Fibroblast of the aortic adventitia (primary cell): ENCODE measurements at places on chromosomes 5 and 9. TPM values are rescaled to one million over a fixed set of nuclear protein-coding genes. Genes with fewer than 3 reads are reported as not detected.

The GALNT12 gene
- 24.9 and 138 TPM in 2 replicates for total RNA-seq

The ANKRD31 gene
- 0.16 and 0.18 TPM in 2 replicates for total RNA-seq

The LMNB1 gene
- total RNA-seq, result 39.2 and 52.7 TPM in 2 replicates

The CYLC2 gene
- total RNA-seq, result not detected in 2 replicates

The C9orf50 gene
- total RNA-seq, result 0.98 TPM in 1 of 2 replicates, not detected in the other

The PDCD1LG2 gene
- 4.1 and 10.9 TPM in 2 replicates for total RNA-seq

The SLCO6A1 gene
- total RNA-seq, result not detected in 2 replicates

The CLIC3 gene
- total RNA-seq, result 4.3 and 5.2 TPM in 2 replicates

The F2R gene
- 75.1 and 184 TPM in 2 replicates for total RNA-seq

The MRPL41 gene
- total RNA-seq, result 27.7 and 81.1 TPM in 2 replicates

The SH3RF2 gene
- 0.49 and 6.7 TPM in 2 replicates for total RNA-seq

The RGS7BP gene
- total RNA-seq, result 0.72 and 1.1 TPM in 2 replicates

The NPR3 gene
- total RNA-seq, result 2.8 and 23.7 TPM in 2 replicates

The CSF2 gene
- not detected in 2 replicates for total RNA-seq

The IFNA21 gene
- total RNA-seq, result not detected in 2 replicates

The KIF4B gene
- total RNA-seq, result not detected in 2 replicates

The MEIKIN gene
- total RNA-seq, result not detected in 2 replicates

The FGF10 gene
- total RNA-seq, result 0.16 and 1.2 TPM in 2 replicates

The CARTPT gene
- total RNA-seq, result not detected in 2 replicates

The MARCOL gene
- total RNA-seq, result not detected in 2 replicates

The FBP1 gene
- total RNA-seq, result not detected in 2 replicates

The LCP2 gene
- not detected in 2 replicates for total RNA-seq
